ENCODE measurements at places on chromosomes 16 and 17.
A peak's percentile ranks its signal among the peaks of the same experiment; 100 is the strongest.

GRCh38 chr16:74200921-74201320 is 95.7 kb upstream of the PSMD7 start:
- no peak for DNase-seq

DNA sequence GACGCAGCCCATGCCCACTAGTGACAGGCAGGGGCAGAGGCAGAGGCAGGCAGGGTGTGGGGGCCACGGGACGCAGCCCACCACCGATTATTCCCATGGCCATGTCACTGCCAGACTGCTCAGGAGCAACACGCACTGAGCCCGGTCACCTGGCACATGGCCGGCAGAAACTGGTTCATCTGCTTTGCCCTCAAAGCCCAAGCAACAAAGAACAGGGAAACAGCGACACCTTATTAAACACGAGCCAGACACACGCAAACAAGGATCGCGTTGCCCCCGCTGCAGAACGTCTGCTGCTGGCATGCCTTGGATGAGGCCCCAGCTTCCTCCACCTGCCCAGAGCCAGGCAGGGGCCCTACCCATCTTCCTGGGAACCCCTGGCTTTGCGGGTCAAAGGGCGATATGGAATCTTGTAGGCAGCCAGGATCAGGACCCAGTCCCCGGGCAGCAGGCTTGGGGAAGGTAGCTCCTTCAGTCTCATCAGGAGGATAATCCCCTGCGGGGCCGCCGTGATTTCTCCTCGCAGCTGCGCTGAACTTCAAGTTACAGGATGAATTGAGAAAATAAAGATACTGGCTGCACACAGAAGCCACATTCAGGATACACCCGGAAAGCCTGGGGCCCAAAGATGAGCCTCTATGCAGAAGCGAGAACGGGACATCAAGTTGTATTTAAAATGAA is 4.8 kb downstream of the TBC1D16 start:
- DNase-seq = no peak

DNA sequence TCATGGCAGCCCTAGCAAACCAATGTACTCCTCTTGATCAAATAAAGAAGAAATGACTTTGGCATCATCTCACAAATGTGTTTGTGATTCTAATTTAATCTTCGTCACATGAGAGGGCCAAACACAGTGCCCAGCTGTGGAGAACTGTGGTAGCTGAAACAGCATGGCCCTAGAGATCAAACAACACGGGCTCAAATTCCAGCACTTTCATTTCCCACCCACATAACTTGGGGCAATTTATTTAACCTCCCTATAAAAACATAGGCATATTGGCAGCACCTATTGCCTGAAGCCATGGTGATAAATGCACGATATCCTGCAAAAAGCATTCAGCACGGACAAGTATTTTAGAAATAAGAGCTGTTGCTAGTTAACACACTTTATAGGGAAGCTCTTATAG is 2.5 kb downstream of the ACSM1 start:
- DNase-seq = no peak

DNA sequence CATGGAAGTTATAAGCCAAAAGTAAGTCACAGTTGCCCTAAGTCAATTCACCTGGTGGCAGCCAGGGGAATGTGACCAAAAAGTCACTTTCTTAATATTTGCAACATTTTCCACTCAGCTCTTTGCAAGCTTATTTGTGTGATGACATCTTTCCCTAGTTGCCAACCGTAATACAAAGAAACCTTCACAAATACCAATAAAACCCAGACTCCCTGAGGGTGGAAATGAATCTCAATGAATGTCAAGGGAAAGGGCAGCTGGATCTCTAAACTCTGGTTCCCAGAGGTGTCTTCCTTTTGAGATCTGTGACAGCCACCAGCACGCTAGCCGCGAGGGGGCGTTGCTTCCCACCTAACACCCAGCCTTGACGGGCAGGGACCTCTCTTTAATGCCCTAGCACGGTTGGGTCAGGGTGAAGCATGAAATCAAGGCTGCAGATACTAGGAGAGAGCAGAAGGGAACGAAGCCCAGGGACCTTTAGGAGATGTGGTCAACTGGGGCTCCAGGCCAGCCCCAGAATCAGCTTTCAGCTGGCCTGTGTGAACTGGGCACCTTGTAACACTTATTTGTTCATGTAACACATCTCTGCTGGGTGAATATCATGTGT is 82.2 kb downstream of the CMC2 start:
- DNase-seq = peak; percentile 14

- DNase-seq = no peak
Observed at GRCh38 chr17:49213399-49213798, 2.9 kb downstream of the ABI3 start.

GRCh38 chr16:31090540-31090939 is 1.8 kb upstream of the PRSS53 start:
- DNase-seq = no peak

GRCh38 chr16:2690852-2691251 is 8.5 kb downstream of the KCTD5 start:
- DNase-seq = no peak

DNA sequence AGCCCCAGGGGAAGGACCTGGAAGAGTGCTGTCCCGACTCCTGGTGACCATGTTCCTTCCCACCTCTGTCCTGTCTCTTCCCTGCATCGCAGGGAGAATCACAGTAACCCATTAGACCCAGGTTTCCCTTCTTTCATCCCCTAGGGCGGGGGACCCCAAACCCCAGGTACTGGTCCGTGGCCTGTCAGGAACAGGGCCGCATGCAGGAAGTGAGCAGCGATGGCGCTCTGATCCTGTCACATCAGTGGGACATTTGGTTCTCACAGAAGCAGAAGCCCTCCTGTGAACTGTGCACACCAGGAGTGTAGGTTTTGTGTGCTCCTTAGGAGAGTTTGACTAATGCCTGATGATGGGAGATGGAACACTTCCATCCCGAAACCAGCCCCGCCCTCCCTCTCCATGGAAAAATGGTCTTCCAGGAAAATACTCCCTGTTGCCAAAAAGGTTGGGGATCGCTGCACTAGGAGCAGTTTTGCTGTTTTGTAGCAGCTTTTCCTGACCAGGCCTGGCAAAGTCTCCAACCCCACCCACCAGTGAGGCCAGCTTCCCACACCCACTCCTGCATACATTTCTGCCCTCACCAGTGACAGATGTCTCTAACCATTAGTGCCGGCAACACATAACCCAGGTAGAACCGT is 10.5 kb downstream of the MNT start:
- DNase-seq = no peak

- DNase-seq = no peak
Observed at GRCh38 chr16:53556521-53556920, 53.5 kb upstream of the AKTIP start.

GRCh38 chr17:83117583-83117982 is 38.2 kb downstream of the METRNL start:
- DNase-seq = no peak

GRCh38 chr17:35089586-35090296 is 26.2 kb upstream of the RFFL start:
- peak; percentile 63 for DNase-seq

- DNase-seq = no peak
Observed at GRCh38 chr17:27322690-27323508, 29.0 kb downstream of the WSB1 start.

- no peak for DNase-seq
Observed at GRCh38 chr17:71438631-71439146, 682.1 kb upstream of the SOX9 start.

GRCh38 chr16:13962232-13962631 is 42.3 kb downstream of the ERCC4 start:
- DNase-seq = no peak

- no peak for DNase-seq
Observed at GRCh38 chr17:28394337-28395116, 11.5 kb downstream of the SLC46A1 start.

DNA sequence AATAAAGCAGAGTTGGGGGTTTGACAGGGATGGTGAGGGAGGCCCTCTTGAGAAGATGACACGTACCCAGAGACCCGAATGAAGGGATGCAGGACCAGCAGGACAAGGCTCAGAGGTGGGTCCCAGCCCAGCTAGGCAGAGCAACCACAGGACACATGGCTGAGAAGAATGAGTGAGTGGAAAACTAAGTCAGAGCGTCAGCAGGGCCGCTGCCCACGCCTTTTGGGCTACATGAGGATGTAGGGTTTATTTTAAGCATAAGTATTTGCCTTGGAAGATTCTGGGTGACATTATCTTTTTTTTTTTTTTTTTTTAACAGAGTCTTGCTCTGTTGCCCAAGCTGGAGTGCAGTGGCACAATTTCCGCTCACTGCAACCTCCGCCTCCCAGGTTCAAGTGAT is 176.0 kb downstream of the TMEM132E start:
- no peak for DNase-seq

DNA sequence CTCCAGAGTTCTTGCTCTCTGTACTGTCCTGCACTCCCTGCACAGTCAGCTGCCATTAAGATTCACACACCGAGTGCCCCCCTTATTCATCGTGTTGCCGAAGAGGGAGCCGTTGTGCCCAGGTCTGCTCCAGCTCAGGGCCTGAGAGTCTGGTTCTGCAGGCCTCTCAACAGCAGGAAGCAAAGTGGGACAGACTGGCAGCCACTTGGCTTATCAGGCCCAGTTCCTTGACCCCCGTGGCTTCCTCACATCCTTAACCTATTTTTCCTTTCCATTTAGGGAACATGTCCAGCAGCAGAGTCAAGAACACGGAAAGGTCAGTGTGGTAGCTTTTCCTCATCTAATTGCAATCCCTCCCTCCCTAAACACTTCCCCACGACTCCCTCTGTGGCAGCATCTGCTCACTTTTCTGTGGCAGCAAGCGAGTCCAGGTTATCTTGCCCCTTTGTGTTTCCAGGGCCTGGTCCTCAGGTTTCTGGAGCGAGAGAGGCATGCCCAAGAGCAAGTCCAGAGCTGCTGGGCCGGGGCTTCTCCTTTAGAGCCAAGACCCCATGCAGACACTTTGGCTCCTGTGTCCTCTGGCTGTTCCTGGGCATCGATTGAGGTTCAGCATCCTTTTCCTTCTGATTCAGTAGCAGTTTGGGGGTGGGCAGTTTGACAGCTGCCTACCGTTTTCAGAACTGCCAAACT is 22.1 kb upstream of the ADAM11 start:
- DNase-seq = no peak

DNA sequence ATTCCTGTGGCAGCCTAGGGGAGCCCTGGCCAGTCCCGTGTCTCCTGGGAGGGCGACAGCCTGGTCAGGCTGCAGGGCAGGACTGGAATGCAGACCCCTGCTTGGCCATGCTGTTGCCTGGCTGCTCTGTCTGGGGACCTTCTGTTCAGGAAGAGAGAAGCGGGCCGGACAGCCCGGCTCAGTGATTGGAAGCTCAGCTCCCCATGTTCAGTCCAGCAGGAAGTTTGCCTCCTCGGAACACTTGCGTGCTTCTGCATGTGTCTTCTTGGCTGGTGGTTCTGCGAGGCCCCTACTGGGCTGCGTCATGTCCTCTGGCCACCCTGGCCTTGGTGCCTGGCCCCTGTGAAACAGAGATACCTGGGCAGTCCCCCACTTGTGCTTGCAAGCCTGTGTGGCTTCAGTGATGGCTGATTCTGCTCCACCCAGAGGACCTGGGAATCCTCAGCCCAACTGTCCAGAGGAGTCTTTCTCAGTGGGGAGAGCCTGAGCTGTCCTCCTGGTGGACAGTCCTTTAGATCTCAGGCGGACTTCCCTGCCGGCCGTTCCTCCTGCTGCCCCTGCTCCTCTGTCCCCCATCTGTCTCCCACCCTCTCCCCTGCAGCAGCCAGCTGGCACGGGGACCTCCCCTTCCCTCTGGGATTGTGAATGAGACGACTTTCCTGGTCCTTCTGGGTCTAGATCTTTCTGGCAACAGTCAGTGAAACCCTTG is 279.5 kb downstream of the SEC14L1 start:
- no peak for DNase-seq

GRCh38 chr16:5633845-5634440 is 536.3 kb upstream of the EEF2KMT start:
- no peak for DNase-seq

Measured in activated CD4-positive, alpha-beta T cell treated with anti-CD3 and anti-CD28 coated beads, Interleukin-2, amount 50 U/mL, for 4 hours (primary cell).